Psoas muscle (tissue), 8 donors: ENCODE measurements at places on chromosomes 1 and 21. TPM values are rescaled to one million over a fixed set of nuclear protein-coding genes. Genes with fewer than 3 reads are reported as not detected.

GRCh38 chr1:25485536-25486411, 55.1 kb downstream of the MACO1 start:
- H3K27me3 ChIP-seq, result no peaks in the 10 kb centered on the region
- DNase-seq, result no peak
- H3K4me1 ChIP-seq, result peaks cover 32% of the 10 kb centered on the region
- H3K27ac ChIP-seq, result peak overlapping the region; percentile 70

Gene SMPDL3B
- total RNA-seq, result not detected

DNA sequence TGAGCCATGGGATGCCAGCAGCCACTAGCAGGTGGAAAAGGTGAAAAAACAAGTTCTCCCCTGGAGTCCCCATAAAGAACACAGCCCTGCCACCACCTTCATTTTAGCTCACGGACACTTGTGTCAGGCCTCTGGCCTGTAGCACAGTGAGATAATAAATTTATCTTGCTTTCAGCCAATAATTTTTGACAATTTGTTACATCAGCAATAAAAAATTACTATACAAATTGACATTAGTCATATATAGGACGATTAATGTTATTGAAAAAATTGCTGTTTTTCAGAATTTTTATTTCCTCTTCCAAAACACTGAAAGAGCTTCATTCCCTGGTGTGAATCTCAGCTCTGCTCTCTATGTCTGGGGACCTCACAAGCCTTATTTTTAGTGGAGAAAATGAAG, 152.9 kb upstream of the ETV3 start:
- no peak overlapping the region for H3K4me3 ChIP-seq
- no peaks in the 10 kb centered on the region for H3K4me1 ChIP-seq
- H3K36me3 ChIP-seq, result no peaks in the 10 kb centered on the region
- no peak overlapping the region for H3K27ac ChIP-seq
- H3K27me3 ChIP-seq, result no peaks in the 10 kb centered on the region
- DNase-seq, result no peak

DNA sequence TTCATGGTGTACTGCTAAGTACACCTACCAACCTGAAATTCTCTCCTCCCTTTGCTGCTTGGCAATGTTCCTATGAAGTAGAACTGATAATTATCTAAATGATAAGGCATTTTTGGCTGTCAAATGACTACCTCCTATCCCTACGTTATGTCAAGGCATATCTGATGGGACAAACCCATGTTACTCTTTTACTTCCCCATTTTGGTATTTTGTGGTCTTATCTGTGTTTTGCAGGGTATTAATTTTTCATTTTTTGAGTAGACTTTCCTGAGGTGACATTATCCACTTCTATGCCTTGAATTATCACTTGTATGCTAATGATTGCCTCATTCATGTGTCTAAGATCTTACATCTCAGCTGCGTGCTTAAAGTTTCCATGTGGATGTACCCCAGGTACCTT, 499.6 kb upstream of the B3GALT2 start:
- no peaks in the 10 kb centered on the region for H3K36me3 ChIP-seq
- H3K27ac ChIP-seq, result no peak overlapping the region
- no peaks in the 10 kb centered on the region for H3K4me1 ChIP-seq
- DNase-seq, result no peak

GRCh38 chr21:25283720-25284119, 323.6 kb downstream of the MRPL39 start:
- no peak overlapping the region for H3K27ac ChIP-seq
- DNase-seq, result no peak
- H3K27me3 ChIP-seq, result no peaks in the 10 kb centered on the region
- H3K4me1 ChIP-seq, result no peaks in the 10 kb centered on the region
- no peak overlapping the region for H3K4me3 ChIP-seq

DNA sequence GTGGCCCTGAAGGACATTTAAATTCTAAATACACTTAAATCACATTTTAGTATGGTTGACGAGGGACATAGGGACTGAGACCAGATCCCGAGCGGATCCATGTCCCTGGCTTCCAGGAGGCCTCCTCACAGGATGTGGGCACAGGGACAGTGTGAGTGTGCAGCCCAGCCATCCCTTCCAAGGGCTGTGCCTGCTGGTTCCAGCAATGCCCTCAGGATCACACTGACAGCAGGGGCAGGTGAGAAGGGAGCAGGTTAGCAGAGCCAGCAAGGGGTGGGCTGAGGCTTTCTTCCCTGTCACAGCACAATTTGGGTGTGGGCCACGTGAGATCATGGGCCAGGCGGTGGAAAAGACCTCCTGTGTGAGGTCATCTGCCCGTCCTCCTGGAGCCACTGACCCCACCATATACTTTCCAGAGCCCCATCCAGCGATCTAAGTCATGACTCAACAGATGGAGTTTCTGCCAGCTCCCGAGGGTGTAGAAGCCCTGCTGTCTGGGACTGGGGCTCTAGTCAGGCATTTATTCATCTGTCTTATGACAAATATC, 37.0 kb upstream of the PRSS38 start:
- no peaks in the 10 kb centered on the region for H3K27me3 ChIP-seq
- H3K4me3 ChIP-seq, result no peak overlapping the region
- H3K4me1 ChIP-seq, result no peaks in the 10 kb centered on the region

Gene SPTA1
- not detected for total RNA-seq

DNA sequence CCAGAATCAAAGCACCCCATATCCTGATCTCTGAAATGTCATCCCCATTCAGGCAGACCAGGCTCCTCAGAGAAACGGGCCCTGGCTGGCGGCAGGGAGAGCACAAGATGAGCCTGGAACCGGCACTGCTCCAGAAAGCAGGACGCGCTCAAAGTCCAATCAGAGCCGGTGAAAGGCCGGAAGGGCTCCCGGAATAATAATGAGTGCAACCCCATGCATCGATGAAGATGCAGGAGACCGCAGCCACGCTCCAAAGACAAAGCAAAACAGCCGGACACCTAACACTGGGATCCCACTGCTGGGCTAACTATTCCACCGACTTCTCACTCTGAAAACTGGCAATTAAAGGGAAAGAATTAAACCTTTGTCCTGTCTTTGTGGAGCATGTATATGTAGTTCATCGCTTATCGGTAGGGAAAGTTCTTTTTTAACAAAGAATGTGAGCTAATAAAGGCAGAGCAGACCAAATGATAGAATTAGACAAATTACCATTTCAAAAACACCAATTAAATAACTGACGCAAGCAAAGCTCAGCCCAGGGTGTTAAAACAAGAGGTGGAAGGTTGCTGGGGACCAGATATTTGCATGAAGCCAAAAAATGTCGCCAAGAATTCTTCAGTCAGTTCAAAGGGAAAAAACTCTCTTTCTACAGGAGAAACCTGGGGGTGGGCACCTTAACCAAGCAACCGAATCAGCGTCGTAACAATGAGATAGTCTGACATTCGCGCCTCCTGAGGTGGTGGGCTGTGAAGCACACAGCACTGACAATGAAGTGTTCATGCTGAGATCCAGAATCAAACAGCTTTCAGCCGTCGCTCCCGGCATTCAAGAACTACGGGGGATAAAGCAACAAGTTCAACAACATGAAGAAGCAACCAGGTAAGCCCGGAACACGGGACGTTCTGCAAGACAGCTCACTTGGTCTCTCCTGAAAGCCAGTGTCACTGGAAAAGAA, 95.2 kb downstream of the NPHP4 start:
- H3K4me1 ChIP-seq, result no peaks in the 10 kb centered on the region
- H3K4me3 ChIP-seq, result no peak overlapping the region
- no peak for DNase-seq
- H3K27ac ChIP-seq, result no peak overlapping the region
- H3K27me3 ChIP-seq, result no peaks in the 10 kb centered on the region

DNA sequence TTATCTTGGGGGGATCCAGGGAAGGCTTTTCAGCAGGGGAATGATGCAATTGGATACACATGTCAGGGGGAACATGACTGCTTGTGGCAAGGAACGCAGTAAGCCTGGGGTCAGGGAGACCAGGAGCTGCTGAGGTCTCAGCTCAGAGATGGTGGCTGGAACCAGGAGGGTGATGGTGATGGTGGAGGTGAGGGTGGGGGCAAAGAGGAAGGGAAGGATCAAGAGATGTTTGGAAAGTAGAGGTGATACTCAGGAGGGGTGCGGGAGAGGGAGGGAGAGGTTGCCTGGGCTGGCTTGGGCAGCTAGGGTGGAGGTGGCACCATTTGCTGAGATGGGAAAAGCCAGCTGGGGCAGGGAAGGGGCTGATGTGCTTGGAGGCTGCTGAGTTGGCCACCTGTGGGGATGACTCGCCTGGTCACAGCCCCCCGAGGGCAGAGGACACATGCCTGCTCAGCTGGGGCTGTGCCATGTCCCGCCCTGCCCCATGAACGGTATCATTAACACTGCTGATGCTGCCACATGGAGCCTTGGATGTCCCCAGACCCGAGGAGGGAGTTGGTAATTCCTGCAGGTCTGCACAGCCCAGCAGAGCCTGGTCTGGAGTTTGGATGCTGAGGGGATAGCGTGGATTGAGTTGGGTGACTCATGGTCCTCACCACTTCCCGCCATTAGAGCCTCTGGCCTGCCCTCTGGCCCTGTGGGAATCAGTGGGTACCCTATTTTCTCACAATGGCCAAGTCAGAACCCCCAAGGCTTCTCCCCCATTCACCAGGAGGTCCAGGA, 6.3 kb upstream of the PADI1 start:
- no peak overlapping the region for H3K4me3 ChIP-seq
- no peak for DNase-seq
- H3K27ac ChIP-seq, result no peak overlapping the region
- H3K4me1 ChIP-seq, result no peaks in the 10 kb centered on the region

Gene HSD3B1
- total RNA-seq, result not detected

DNA sequence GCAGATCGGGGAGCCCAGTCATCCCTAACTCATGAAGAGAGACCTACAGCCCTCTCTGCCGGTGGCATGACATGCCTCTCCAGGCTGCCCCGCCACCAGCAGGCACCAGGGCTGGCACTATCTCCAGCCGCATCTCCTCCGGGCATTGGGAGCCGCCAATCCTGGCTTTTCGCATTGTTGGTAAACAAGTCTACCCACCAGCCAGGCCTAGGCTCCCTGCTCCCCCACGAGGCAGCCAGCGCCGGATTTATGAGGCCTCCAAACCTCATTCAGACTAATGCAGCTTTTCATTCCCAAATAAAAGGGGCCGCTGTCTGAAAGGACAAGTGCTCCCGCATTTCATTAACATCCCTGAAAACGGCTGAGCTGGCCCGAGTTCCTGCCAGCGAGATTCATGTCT, 3.4 kb upstream of the GRIK3 start:
- no peaks in the 10 kb centered on the region for H3K4me1 ChIP-seq
- H3K27ac ChIP-seq, result no peak overlapping the region
- no peak overlapping the region for H3K4me3 ChIP-seq

Gene CCDC17
- 1.7 TPM for total RNA-seq

- no peak overlapping the region for H3K4me3 ChIP-seq
- H3K36me3 ChIP-seq, result no peaks in the 10 kb centered on the region
- no peak for DNase-seq
- H3K27ac ChIP-seq, result no peak overlapping the region
Observed at GRCh38 chr1:209875515-209875914, 47.7 kb downstream of the UTP25 start.
